ENCODE measurements at places on chromosomes 4 and X.

- no peak for DNase-seq
These were observed 44.5 kb upstream of the IL2 start for GRCh38 chr4:122500852-122501501.

- no peak for DNase-seq
These were observed at the start of gene ANKRD37 for GRCh38 chr4:185396724-185397385. TSS of gene ANKRD37 (plus strand) at chr4:185396841. CDS start at chr4:185396924, 83 bp downstream.

DNA sequence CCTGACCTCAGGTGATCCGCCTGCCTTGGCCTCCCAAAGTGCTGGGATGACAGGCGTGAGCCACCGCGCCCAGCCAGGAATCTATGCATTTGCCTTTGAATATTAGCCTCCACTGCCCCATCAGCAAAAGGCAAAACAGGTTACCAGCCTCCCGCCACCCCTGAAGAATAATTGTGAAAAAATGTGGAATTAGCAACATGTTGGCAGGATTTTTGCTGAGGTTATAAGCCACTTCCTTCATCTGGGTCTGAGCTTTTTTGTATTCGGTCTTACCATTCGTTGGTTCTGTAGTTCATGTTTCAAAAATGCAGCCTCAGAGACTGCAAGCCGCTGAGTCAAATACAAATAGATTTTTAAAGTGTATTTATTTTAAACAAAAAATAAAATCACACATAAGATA lies 44.2 kb upstream of the SHOX start:
- no peak for DNase-seq

GRCh38 chr4:87461281-87461700 lies 38.9 kb downstream of the NUDT9 start:
- no peak for DNase-seq

GRCh38 chr4:40789031-40789430 lies 39.3 kb downstream of the NSUN7 start:
- no peak for DNase-seq

- no peak for DNase-seq
These were observed 78.2 kb upstream of the TET2 start for GRCh38 chr4:105068516-105068915.

DNA sequence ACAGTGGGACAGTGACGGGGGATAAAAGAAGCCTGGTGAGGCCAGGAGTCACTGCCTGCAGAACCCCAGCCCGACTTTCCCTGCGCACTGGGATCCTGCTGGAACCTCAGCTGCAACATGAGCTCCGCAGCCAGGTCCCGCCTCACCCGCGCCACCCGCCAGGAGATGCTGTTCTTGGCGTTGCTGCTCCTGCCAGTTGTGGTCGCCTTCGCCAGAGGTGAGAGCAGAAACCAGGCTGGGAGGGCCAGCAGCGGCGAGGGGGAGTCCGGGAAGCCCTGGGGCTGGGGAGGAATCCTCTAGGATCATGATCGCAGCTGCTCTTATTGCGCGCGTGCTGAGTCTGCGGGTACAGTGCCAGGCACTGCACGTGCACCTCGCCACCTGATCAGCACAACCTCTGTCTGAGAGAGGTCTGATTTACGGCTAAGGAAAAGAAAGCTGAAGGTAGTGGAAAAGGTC lies at the start of gene PF4V1:
Gene PF4V1, plus strand, starts transcription at position 51 of the 459 bp plus-strand sequence. Its CDS starts 67 bp downstream, at position 118.
- DNase-seq, result no peak

DNA sequence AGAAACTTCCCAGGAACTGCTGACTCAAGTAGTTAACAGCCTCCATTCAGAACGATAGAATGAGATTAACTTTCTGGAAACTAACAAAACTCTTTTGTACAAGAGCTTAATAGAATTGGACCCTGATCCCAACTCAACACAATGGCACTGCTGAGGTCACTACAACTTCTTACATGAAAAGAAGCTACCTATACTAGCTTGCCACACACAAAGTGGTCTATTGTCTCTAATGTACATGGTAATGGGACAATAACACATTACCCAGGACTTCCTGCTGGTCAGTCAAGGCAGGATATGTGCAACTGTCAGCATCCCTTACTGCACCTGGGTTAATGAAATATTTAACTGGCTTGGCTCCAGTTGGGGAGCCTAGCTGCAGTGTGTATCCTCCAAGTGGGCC lies 56.2 kb downstream of the BRCC3 start:
- no peak for DNase-seq

DNA sequence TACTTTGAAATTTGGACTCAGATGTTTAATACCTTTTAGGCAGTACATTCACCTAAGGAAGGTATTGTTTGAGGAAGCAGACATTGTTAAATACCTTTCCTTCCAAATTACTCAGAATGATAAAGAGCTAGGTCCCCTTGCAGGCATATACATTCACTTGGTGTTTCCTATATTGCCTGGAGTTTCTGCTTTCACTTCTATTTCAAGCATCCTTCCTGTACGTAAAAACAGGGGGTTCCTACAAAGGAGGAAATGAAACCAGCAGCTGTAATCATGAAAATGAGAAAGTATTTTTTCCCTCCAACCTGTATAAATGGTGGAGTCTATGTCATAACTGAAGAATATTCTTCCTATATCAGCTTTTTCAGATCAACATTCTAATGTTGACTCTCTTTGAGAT lies 90.4 kb upstream of the RASGEF1B start:
- no peak for DNase-seq

DNA sequence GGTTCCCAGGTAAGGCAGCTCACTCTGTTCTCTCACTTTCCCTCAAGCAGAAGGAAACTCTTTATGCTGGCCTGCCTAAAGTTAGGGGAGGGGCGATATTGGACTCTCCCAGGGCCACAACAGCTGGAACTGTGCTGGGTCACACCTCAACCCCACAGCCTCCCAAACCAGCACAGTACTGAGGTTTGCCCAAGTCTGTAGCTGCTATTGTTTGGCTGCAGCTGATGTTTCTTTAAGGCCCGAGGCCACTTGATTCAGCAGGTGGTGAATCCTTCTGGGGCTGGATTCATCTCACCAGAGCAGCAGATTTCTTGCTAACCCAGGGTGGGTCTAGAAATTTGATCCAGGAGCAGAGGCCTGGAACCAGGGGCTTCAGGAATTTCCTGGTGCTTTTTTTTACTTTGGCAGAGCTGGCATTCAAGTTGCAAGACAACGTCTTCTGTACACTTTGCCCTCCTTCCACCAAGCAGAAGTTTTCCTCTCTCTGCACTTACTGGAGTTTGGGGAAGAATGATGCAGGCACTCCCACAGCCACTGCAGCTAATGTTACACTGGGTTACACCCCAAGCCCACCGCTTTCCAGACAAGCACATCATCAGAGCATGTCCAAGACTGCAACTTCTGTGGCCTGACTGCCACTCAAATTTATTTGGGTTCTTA lies 544.7 kb upstream of the NDST4 start:
- no peak for DNase-seq

GRCh38 chr4:2079006-2079405 lies 19.9 kb downstream of the NAT8L start:
- DNase-seq, result no peak

- no peak for DNase-seq
These were observed 283.3 kb downstream of the PTTG2 start for GRCh38 chr4:38243388-38244053.

DNA sequence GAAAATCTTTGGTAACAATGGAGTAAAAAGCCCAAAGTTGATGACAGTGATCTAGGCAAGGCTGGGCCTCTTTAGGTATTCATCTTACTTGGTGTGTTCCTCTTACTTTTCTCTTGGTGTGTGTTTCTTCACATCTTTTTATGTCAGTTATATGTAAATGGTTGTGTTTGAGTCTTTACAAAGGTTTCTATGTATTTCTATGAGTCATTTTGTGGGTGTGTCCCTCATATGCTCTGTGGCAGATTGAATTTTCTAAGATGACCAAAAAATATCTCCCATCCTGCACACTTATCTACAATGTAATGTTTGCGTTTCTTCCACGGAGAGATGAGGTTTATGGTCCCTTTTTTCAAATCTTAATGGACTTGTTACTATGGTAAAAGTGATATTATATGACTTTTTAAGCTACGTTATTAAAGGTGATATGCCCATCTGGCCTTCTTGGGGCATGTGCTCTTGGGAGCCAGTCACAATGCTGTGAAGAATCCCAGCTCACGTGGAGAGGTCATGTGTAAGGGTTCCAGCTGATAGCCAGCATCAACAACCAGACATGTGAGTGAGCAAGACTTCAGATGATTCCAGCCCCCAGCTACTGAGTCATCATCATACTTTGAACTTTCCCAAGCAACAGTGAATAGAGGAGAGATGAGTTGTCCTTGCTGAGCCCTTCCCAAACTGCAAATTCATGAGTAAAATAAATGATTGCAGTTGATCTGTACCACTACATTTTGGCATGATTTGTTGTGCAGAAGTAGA lies 126.9 kb downstream of the CBLL2 start:
- DNase-seq, result no peak

GRCh38 chr4:147430111-147430510 lies 50.8 kb upstream of the EDNRA start:
- no peak for DNase-seq

GRCh38 chrX:115598556-115598955 lies 37.6 kb downstream of the PLS3 start:
- DNase-seq, result no peak

DNA sequence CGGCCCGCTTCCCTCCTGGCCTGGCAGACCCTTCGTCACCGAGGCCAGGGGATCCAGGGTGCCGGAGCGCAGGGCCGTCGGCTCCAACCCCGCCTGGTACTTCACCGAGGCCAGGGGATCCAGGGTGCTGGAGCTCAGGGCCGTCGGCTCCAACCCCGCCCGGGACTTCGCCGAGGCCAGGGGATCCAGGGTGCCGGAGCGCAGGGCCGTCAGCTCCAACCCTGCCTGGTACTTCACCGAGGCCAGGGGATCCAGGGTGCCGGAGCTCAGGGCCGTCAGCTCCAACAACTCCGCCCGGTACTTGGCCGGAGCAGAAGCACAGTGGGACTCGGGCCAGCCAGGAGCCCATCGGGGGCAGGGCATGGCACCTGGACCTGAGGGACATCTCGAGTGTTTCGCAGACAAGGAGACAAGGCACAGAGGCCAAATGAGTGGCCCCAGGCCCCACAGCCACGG lies 85.1 kb downstream of the FAM53A start:
- DNase-seq, result no peak

DNA sequence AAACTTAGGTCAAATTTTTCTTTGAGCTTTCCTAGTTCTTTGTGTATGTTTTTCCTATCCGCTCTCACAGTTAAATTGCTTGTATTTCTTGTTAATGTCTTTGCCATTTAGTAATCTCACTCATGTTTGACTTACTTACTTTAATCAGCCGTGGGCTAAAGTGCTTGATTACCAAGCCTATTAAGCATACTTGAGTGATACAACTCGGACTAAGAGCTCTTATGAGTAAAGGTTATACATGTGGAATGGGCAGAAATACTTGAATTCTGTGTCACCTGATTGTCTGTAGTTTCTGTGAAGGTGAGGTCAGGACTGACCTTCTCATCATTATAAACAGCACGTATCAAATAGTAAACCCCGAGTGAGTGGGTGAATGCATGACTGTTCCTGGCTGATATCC lies 664.5 kb downstream of the PDHA2 start:
- DNase-seq, result no peak

DNA sequence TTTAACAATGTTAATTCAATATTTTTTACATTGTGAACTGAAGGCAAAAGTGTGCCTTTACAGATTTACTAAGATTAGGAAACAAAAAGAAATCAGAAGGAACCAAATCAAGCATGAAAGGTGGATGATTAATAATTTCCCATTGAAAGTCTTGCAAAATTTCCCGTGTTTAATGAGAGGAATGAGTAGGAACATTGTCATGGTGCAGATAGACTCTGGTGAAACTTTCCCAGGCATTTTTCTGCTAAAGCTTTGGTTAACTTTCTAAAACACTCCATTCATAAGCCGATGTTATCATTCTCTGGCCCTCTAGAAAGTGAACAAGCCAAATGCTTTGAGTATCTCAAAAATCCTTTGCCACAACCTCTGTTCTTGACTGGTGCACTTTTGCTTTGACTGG lies 1522.8 kb upstream of the PABPC4L start:
- no peak for DNase-seq

GRCh38 chrX:6678313-6678712 lies 143.4 kb upstream of the VCX3A start:
- DNase-seq, result no peak

- no peak for DNase-seq
These were observed 672 bp downstream of the TCEAL3 start for GRCh38 chrX:103608306-103608963.

DNA sequence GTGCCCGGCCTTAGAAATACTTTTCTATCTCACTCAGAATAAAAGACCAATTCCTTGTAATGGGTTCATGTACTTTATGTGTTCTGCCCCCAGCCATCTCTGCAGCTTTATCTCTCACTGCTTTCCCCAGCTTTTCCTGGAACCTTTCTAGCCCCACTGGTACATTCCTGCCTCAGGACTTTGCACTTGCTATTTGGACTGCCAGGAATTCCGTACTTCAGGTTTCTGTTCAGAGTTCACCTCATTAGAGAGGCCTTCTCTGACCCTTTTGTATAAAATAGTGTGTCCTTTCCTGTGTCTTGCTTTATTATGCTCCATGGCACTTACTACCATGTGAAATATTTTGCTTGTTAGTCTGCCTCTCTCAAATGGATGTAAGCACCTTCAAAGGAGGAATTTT lies 112.5 kb downstream of the PDLIM5 start:
- no peak for DNase-seq

DNA sequence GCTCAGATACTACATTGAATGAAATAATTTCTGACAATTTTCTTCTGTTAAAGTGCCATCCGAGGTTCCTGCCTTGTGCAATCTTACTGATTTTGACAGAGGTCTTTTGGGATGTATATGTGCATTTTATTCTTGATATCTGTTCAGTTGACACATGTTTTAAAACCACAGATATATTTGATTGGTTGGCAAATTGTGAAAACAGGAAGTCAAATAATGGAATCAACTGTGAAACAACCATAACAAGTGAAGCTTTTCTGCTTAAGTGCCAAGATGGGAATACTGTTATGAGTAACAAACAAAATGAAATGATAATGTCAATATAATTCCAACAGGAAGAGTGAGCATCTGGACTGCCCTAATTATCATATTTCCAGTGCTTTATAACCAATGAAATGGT lies 84.9 kb upstream of the TET2 start:
- no peak for DNase-seq

- DNase-seq, result no peak
These were observed 127.4 kb downstream of the ZNF330 start for GRCh38 chr4:141348125-141348524.

- no peak for DNase-seq
These were observed 69.6 kb upstream of the C4orf50 start for GRCh38 chr4:6087669-6088341.

GRCh38 chr4:6119507-6120020 lies 80.8 kb downstream of the JAKMIP1 start:
- DNase-seq, result no peak

- DNase-seq, result no peak
These were observed 14.5 kb downstream of the SLC2A9 start for GRCh38 chr4:10006601-10007435.

DNA sequence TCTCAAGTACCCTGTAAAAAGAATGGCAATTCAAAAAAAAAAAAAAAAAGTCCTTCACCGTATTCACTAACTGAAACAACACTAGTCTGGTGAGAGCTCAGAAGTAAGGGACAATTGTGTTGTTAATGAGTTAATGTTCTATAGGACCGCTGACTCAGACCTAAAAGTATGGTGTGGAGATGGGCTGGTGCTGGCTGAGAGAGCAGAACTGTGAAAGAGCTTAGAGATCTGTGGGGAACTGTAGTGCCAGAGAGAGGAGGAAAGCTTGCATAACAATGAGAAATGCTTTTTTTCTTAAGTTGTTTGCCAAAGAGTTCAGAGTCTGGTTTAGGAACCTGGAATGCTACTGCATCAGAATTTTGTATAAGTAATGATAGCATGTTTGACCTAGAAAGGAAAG lies 65.1 kb downstream of the LHFPL1 start:
- DNase-seq, result no peak

All from stimulated activated CD4-positive, alpha-beta T cell treated with anti-CD3 and anti-CD28 coated beads, Interleukin-12 subunit alpha, Interleukin-12 subunit beta, amount 100 ng/mL, for 24 hours (primary cell).